ENCODE measurements at places on chromosomes 2 and 18. TPM values are rescaled to one million over a fixed set of nuclear protein-coding genes. Genes with fewer than 3 reads are reported as not detected.
A peak's percentile ranks its signal among the peaks of the same experiment; 100 is the strongest.

The VSNL1 gene
- 0.28 TPM for total RNA-seq

GRCh38 chr2:241635756-241636155, 1.2 kb downstream of the THAP4 start:
- no peak for DNase-seq

DNA sequence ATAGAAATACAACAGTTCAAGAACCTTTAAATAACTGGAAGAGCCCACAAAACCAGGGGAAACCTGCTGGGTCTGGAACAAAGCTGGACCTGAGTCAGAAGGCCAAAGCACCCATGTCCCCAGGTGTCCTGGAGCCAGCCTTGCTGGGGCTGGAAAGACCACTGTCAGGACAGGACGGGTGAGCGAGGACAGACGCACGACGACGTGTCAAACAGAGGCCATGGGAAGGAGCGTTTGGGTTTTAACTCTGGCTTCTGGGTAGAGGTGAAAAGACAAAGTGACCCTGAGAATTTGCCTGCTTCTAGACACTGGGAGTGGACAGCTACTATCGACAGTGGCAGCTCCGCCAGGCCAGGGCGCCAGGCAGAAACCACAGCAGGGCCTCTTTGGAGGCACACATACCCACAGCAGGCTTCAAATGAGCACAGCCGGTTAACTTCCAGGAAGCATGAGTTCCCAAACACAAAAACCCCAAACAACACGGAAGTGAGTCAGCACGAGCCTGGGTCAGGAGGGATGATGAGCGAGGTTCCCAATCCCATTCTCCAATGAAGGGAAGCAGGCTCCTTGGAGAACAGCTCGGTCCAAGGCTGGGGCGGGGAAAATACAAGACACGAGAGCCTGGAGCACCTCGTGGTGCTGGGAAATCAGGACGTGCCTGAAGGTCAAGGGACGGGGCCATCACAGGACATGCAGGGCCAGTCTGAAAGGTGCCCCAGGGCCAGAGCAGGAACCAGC, 208.0 kb downstream of the TWIST2 start:
- no peak for DNase-seq

GRCh38 chr18:72155327-72155726, 388.8 kb downstream of the CBLN2 start:
- no peak for DNase-seq

DNA sequence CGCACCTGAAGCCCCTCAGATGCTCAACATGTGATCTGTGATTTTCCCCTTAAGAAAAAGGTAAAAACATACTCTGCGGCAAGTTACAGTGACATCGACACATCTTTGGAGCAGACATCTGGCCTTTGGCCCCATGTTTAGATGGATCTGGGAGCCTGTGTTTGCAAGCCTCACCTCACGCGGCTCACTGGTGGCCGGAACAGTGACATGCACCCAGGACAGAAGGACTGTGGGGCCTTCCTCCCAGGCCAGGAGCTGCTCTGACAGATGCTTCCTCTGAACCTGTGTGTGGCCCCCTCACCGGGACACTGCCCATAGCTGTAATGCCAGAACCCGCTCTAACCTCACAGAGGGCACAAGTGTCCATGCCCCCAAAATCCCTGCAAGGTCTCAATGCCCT, 13.1 kb downstream of the PASK start:
- DNase-seq: no peak

DNA sequence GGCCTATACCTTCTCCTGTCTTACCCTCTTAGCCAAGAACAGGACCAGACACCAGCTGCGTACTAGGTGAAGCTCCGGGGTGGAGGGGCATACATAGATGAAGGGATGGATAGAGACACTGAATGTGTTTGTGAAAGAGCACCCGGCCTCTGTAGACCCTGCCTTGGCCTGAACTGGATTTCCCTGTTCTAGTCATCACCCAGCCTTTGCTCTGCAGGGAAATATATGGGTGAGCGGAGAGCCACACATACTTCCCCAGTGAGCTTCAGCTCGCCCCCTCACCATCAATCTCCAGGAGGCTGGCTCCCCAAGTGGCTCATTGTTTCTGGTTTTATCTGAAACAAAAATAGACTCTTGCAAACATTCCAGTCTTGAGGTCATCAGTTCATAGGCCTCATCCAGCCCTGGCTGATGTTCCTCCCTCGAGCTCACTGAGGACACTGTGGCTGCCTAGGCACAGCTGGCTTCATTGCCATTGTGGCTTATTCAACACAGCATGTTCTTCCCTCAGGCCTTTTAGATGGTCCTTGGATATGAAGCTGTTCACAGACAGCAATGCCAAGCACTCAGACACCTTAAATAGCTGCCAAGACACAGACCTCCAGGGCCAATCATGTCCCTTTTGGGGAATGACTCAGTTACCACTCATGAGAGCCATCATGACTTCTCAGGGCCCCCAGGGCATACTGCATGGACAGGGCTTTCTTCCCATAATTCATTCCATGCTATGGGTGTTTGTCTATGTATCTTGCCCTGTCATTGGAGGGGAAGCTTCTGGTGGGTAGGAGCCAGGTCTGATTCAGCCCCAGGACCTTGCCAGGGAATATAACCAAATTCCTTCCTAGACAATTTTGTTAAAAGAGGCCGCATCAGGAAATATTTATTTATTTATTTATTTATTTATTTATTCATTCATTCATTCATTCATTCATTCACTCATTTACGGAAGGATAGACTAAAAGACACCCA, 82.4 kb downstream of the TTC32 start:
- peak; percentile 85 for DNase-seq

The PHOSPHO2 gene
- total RNA-seq: 0.54 TPM

The CCBE1 gene
- total RNA-seq: 93.9 TPM

DNA sequence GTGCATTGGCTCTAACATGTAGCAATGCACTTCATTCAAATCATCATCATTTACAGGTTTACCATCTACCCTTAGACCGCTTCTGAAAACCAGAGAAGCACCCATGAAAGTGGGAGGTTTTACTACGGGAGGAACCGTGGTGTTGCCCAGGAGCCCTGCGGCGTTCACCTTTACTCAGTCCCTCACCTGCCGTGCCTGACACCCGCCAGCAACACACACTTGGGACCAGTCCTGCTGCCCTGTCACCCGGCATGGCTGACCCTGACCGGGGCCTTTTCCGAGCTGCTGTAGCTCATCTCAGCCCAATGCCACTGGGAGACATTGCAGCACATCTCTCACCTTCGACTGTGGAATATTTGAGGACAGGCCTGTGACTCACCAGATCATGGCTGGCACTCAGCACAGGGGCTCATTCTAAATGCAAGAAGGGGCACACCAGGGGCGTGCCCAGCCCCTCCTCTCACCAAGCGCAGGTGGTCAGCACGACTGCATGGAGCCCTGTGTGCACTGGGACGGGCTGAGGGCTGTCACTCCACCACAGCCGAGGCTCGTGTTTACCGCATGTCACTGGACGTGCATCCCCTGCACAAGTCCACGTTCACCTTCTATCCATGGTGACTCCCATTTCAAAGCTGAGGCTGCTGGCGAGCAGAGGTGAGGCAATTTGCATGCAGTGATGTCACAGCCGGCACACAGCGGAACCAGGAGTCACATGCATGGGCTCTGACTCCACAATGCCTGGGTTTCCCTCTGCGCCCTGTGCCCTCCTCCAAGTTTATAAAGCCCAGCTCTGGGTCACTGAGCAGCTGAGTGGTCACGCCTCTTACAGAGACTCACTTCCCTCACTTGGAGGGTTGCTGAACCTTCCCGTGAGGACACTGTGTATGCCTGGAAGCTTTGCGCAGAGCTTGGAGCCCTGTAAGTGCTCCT, 76.7 kb upstream of the SNTG2 start:
- no peak for DNase-seq

The C2orf66 gene
- not detected for total RNA-seq

The PAIP2B gene
- total RNA-seq: 0.18 TPM

All from IMR-90 (cell line).